ENCODE measurements at places on chromosomes 1 and 21.

DNA sequence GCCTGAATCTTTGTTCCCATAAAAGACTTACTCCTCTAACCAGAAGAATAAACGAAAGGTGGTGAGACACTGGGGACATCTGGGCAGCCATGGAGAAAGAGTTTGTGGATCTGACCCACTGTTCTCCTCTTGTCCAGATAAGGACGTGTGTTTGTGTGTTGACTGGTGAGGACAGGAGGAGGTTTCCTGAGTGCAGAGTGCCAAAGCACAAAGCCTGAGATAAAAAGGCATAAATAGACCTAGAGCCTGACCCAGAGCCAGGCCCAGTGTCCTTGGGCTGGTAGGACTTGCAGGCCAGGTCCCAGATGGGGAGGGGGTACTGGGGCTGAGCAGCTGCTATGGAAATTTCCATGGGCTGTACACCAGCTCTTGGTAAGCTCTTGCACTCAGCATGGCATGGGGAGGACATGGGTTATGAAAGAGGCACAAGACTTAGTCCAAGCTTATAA is 19.6 kb upstream of the COQ8A start:
- no peak for DNase-seq

DNA sequence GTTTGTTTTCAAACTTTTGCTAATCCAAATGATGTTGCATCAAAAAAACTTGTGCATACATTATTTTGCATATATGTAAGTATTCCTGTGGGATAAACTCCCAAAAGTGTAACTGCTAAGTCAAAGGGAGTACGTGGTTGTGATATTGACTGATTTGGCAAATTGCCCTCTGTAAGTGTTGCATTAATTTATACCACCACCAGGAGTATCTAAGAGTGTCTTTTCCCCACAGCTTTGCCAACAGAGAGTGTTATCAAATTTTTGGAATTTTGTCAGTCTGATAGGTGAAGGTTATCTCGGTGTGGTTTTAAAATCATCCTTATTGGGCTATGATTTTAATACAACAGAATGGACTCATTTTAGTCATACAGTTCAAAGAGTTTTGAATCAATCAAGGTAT is 30.1 kb upstream of the PARP1 start:
- peak; percentile 13 for DNase-seq

GRCh38 chr21:14900058-14900457 is 164.7 kb downstream of the NRIP1 start:
- peak; percentile 45 for DNase-seq

DNA sequence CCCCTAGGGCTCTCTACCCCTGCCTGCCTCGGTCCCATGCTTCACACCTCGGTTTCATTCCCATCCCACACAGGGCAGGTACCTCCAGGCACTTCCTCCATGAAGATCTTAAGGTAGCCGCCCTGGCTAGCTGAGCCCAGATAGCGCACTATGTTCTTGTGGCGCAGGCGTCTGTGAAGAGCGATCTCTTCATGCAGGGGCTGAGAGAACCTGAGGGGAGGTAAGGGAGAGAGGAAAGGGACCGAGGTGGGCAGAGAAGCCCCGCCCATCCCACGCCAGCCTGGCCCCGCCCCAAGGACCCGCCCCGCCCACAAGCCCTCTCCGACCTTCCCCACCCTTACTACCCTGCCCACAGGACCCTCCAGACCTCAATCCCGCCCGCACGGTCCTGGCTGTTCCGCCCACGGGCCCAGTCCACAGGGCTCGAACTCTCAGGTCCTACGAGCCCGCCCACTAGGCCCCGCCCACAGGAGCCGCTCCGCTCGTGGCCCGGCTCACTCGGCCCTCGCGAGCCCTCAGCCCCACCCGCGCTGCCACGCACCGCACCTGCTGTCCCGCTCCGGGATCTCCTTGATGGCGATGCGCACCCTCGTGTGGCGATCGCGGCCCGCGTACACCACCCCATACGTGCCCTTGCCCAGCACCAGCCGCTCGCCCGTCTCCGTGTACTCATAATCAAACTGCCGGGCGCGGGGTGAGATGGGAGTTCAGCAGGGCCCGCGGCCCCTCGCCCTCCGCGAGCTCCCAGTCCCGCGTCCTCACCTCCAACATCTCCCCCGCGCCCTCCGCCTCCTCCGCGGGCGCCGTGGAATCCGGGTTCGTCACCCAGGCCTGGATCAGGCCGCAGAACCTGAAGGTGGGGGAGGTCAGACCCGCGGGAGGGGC is 6.4 kb downstream of the MAP3K6 start:
- DNase-seq: no peak

DNA sequence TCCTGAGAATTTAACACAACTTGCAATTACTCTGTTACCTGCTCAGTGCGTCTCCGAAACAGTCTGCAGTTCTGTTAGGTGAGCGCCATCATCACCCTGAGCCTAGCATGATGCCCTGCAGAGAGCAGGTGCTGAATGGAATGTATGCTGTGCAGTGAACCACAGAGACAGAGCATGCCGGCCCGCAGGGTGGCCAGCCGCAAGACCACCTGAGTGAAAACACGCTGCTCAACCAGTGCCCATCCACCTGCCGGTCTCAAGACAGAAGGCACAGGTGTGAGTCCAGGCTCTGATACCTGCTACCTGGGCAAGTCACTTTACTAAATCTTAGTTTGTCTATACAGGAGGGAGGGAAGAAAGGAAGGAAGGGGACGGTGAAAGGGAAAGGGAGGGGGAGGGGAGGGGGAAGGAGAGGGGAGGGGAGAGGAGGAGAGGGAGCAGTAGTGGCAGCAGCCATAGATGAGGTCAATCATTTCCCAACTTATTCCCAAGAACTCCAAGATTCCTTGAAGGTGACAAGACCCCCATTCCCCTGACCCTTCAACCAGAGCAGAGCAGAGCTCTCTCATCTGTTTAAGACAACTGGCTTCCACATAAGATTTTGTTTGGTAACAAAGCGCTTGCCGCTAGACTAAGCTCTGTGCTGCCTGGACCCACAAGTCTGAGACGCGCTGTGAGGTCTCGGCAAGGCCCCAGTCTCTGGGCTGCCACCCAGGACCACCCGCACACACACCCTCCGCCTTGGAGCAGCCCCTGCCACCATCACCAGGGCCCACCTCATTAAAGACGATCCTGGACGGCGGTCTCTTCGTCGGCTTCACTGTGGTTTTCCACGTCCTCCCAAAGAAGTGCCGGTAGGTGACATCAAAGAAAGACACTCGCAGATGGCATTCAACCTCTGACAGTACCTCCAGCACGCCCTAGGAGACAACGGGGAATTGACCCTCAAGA is 14.5 kb downstream of the NPHP4 start:
- no peak for DNase-seq

DNA sequence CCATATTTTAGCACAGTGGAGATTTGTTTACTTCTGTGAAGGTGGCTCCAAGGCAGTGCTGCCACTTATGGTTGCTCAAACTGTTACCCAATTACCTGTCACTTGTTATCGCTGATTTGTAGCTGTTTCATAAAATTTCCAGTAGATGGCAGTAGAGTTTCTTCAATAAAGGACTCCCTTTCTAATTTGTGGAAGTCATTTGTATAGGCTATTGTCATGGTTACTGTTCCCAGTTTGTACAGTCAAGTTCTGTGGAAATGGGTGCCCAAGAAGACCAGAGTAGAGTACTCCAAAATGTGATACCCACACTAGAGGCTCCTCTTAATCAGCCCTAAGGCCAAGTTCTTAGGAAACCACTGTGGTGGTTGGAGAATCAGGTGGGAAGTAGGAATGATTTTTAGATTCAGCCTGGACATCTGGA is 186.1 kb downstream of the CLEC20A start:
- DNase-seq: peak; percentile 82

DNA sequence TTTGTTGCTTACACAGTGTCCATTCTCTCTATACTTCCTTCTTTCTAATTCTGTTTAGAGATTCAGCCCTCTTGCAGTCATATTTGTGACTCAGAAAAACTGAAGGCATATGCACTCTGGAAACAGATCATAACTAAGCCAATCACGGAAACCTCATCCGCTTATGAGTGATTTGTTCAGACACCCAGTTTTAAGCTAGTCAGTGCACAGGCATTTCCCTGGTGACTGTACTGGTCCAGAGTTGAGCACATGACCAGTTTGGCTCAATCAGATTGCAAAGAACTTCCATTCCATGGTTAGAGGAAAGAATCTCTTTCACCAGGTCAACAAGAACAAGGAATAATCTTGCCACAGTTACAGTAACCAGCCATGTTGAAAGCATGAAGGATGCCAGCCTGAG is 69.2 kb upstream of the SGIP1 start:
- DNase-seq: peak; percentile 99

GRCh38 chr1:243477731-243478290 is 222.0 kb downstream of the SDCCAG8 start:
- DNase-seq: no peak
